Activated CD4-positive, alpha-beta T cell treated with anti-CD3 and anti-CD28 coated beads for 1 hour (primary cell): ENCODE measurements at places on chromosomes 2 and 18.

- DNase-seq, result no peak
Observed at GRCh38 chr2:230262246-230262645, 36.7 kb downstream of the SP140 start.

GRCh38 chr2:72183016-72183415 lies 35.4 kb upstream of the CYP26B1 start:
- DNase-seq, result no peak

- DNase-seq, result no peak
Observed at GRCh38 chr2:218192902-218193430, 24.0 kb upstream of the ARPC2 start.

DNA sequence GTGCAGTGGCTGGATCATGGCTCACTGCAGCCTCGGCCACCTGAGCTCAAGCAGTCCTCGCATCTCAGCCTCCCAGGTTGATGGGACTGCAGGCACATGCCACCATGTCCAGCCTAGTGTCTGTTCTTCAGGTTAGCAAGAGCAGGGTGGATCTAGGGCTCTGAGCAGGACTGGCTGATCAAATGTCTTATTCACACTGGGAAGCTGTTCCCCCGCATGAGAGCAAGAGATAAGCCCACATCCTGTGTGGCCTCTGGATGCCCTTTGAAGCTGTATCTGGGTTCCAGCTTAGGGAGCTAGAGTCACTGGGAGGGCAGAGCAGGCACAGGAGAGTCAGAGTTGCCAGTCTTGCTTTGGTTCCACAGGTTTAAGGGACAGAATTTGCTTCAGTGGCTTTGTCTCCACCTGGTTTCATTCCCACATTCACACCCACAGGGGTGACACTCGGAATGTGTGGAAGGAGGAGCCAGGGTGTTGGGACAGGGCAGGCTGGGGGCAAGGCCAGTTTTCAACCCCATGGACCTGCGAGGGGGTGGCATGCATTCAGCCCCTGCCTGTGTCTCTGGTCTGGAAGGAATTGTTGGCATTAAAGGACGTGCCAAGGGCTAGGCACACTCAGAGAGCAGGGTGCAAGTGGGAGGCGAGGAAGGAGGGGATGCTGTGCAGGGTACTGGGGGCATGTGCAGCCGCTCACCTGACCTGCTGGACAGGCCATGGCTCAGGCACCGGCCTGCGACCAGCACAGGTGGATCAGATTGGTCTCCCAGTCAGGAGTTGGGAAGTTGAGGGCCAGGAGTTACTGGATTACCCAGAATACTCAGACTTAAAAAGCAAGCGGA lies 24.5 kb downstream of the PTPN18 start:
- DNase-seq, result no peak

GRCh38 chr2:43314299-43314927 lies 88.0 kb upstream of the ZFP36L2 start:
- no peak for DNase-seq

- DNase-seq, result no peak
Observed at GRCh38 chr2:222715742-222716141, 44.3 kb downstream of the MOGAT1 start.

DNA sequence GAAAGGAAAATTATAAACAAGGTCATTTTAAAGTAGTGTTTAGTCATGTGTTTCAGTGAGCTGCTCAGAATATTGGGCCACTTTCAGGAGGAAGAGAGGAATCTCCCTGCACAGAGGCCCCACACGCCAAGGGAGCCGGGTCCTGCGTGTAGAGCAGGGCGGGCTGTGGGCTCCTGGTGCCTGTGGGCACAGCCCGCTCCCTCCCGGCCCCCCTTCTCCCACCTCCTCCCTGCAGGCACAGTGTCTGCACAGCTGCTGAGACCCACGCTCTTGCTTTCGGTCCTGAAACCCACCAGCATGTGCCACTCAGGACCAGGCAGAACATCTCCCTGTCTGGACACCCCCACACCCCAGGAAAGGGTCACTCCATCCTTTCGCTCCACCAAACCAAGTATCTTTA lies 167.6 kb upstream of the SALL3 start:
- DNase-seq, result no peak

GRCh38 chr2:86301009-86301408 lies 36.4 kb downstream of the REEP1 start:
- no peak for DNase-seq

DNA sequence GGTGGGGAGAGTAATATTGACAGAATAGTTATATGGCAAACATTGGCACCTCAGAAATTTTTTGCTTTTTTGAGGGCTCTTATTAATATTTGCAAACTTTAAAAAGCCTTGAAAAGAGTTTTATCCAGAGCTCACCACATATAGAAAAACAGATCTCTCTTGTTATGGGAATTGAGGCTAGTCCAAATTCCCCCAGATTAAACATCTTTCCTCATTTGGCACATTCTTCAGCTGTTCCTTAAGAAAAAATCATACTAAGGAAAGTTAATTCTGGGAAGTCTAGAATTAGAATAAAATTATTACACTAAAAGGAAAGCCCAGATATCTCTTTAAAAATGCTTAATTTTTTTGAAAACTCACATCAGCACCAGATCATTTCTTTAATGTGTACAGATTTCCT lies 5.6 kb downstream of the TFPI start:
- no peak for DNase-seq

DNA sequence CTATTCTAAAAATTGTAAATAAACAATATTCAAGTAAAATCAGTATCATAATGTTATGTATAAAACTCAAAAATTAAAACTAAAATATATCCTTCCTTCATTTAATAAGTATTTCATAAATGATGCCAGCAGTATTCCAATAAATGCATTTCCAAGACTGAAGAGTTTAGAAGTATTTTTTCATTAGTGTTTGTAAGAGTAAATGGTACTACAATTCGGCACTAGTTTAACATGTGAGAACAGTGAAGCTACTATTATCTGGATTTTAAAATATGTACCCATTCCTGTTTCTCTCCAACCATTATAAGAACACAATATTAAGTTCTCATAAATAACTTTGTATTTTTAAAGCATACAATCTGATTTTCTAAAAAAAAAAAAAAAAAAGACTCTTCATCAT lies 3.3 kb downstream of the BAZ2B start:
- DNase-seq, result no peak

DNA sequence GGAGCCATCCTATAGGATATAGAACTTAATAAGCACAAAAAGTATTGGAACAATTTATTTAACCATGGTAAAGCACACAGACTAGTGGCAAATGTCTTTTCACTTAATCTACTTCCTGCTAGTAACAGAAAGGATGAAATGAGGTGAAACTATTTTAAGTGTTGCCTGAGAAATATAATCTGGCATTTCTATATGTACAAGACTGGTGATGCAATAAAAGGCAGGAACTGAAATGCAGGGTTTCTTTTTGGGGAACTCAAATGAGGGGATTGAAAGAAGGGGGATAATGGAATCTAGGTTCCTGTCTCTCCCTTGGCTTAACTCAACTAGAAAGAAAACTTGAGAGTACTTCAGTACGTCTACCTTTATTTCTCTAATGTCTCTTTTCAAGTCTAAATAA lies 122.3 kb downstream of the MEMO1 start:
- DNase-seq, result no peak

- DNase-seq, result no peak
Observed at GRCh38 chr2:119073213-119073612, 85.3 kb downstream of the C1QL2 start.

GRCh38 chr2:14235667-14236066 lies 396.9 kb upstream of the LRATD1 start:
- no peak for DNase-seq

- DNase-seq, result no peak
Observed at GRCh38 chr18:7728297-7728696, 161.2 kb downstream of the PTPRM start.

GRCh38 chr2:108605947-108606346 lies 71.7 kb downstream of the LIMS1 start:
- DNase-seq, result no peak

DNA sequence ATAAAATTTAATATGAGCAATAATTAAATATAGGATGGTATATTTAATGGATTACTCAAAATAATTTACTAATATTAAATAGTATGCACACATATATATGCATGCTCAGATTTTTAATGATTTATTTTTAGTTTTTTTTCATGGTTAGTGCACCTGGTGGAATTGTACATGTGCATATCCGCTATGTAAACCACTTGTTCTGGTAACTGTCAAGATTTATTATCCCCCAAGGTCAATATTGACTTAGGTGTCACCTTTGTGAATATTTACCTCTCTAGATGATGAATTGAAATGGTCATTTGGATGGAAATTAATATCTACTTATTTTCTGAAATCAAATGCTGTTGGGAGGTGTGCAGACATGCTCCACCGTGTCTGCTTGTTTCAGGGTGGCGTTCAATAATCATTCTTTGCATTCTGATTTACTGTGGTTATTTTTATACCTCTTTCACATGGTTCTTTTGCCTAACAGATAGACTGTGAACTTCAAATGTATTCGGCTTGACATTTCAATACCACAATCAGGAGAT lies 14.7 kb downstream of the CNTNAP5 start:
- DNase-seq, result no peak

- no peak for DNase-seq
Observed at GRCh38 chr2:44614940-44615339, 253.2 kb downstream of the CAMKMT start.

DNA sequence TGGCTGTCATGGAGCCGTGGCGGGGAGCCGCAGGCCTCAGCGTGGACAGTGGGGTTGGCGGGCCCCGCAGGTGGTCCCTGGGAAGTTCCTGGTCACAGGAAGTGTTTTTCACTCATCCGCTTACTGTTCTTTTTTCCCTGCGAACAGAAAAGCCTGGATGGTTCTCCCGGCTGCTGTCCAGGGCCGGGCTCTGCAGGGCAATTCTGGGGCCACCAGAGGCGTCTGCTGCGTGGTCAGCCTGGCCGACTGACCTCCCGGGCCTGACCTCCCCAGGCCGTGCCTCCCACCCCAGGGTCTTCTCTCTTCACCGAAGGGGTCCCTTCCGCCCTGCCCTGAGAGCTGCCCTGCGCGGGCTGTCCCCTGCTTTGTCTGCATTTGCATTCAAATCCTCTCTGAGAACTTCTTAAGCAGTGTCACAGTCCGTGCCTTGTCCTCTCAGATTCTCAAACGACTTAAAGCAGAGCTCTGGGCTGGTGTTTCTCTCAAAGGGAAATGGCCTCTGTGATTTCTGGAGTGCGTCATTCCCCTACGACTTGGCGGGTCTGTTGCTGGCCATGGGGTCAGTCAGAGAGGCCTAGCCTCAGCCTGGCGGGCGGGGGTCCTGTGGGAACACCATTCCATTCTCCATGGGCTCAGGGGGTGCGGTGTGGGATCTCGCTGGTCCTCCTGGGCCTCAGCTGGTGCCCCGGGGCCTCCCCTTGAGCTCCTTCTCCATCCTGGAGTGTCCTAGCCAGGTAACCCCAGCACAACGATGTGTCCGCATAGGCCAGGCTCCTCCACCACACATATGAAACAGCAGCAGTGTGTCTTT lies 38.3 kb downstream of the KLHL29 start:
- no peak for DNase-seq

DNA sequence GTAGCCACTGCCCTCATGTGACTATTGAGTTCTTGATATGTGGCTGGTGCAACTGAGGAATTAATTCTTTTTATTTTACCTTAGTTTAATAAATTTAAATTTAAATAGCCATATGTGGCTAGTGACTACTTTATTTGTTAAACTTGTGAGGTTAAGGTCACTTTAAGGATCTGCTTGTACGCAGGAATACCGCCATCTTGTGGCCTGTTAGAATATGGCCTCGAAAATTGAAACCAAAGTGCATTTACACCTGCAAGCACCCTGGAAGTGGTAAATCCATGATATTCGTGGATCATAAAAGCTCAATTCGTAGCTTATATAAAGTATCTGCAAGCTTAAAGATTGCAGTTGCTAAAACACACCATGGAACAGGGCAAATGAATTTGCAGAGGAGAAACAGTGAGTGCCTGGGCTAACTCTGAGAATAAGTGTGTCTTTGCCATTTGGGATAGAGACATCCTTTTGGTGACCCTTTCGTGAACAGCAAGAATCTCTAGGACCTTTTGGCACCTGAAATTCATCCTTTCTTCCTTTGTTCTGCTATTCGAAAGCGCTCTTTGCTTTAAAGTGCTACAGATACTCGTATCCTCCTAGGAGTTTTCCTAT lies 59.9 kb upstream of the REG3A start:
- no peak for DNase-seq

- no peak for DNase-seq
Observed at GRCh38 chr2:198701481-198701880, 756.3 kb downstream of the SATB2 start.

GRCh38 chr2:237633061-237633561 lies 5.7 kb downstream of the LRRFIP1 start:
- DNase-seq, result no peak

GRCh38 chr2:73961823-73962615 lies 22.7 kb upstream of the TET3 start:
- DNase-seq, result no peak

- no peak for DNase-seq
Observed at GRCh38 chr2:216306868-216307267, 65.4 kb downstream of the MARCHF4 start.

DNA sequence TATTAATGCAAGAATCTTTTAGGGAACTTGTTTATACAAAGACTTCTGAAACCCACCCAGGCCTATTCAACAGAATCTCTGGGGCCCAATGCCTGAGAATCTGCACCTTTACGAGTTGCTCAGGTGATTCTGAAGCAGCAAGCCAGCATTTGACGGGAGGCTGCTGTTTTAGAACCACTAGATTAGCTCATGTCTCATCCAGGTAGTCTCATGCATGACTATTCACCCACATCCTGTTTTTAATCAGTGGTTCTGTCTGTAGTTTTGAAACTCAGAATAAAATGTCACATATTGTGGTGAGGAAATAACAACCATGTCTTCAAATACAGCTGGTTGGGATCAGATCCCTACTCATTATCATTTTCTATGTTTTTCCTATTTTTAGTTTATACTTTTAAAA lies 39.5 kb downstream of the CYTIP start:
- peak; percentile 40 for DNase-seq

DNA sequence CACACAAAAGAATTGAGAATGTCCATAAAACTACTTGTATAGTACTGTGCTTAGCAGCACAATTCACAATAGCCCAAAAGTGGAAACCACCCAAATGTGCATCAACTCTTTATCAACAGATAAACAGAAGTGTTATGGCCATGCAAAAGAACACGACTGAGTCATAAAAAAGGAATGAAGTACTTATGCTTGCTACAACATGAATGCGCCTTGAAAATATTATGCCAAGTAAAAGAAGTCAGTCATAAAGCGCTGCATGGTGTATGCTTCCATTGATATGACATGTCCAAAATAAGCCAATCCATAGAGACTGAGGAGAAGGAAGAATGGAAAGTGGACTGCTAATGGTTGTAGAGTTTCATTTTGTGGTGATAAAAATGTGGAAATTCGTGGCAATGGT lies 12.1 kb upstream of the MAP2 start:
- DNase-seq, result no peak
